ENCODE measurements at places on chromosomes 16 and 17. TPM values are rescaled to one million over a fixed set of nuclear protein-coding genes. Genes with fewer than 3 reads are reported as not detected.

The RHBDF2 gene
- total RNA-seq = 234 TPM

The CRYBA1 gene
- total RNA-seq = not detected

The HBA1 gene
- 4.6 TPM for total RNA-seq

The CMTM2 gene
- 0.67 TPM for total RNA-seq

The KRTAP4-3 gene
- total RNA-seq = not detected

The SEC14L5 gene
- not detected for total RNA-seq

The FBXL16 gene
- total RNA-seq = 0.26 TPM

The PERCC1 gene
- total RNA-seq = 1.2 TPM

DNA sequence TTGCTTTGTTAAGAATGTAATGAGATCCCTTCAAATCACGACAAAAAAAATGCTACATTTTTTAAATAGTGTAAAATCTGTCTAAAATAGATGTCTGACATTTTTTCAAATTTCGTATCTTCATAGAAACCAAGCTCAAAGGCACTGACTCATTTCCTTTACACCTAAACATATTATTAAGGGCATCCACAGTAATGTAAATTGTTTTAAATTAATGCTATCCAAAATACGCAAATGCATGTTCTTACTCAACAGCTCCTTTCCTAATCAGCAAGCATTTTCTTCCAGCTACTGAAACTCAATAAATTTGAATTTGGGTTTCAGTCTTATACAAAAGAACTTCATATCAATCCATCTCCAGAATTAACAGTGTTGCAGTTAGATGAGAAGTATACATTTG is 4.3 kb downstream of the C16orf87 start:
- H3K36me3 ChIP-seq = peaks cover 12% of the 10 kb centered on the region
- H3K27ac ChIP-seq = peak overlapping the region; percentile 40
- no peaks in the 10 kb centered on the region for H3K27me3 ChIP-seq
- no peak for DNase-seq
- peaks cover 23% of the 10 kb centered on the region for H3K4me1 ChIP-seq

- H3K36me3 ChIP-seq = peaks cover 6% of the 10 kb centered on the region
- H3K27me3 ChIP-seq = no peaks in the 10 kb centered on the region
- peaks cover 51% of the 10 kb centered on the region for H3K4me1 ChIP-seq
- no peak for DNase-seq
- peak overlapping the region; percentile 71 for H3K4me3 ChIP-seq
Measured at GRCh38 chr17:2081564-2081963, 26.7 kb downstream of the HIC1 start.

- H3K4me1 ChIP-seq = peaks cover 45% of the 10 kb centered on the region
- H3K36me3 ChIP-seq = peaks cover 5% of the 10 kb centered on the region
- no peak for DNase-seq
- H3K27me3 ChIP-seq = no peaks in the 10 kb centered on the region
Measured at GRCh38 chr17:63550817-63551639, 751 bp downstream of the DCAF7 start.

DNA sequence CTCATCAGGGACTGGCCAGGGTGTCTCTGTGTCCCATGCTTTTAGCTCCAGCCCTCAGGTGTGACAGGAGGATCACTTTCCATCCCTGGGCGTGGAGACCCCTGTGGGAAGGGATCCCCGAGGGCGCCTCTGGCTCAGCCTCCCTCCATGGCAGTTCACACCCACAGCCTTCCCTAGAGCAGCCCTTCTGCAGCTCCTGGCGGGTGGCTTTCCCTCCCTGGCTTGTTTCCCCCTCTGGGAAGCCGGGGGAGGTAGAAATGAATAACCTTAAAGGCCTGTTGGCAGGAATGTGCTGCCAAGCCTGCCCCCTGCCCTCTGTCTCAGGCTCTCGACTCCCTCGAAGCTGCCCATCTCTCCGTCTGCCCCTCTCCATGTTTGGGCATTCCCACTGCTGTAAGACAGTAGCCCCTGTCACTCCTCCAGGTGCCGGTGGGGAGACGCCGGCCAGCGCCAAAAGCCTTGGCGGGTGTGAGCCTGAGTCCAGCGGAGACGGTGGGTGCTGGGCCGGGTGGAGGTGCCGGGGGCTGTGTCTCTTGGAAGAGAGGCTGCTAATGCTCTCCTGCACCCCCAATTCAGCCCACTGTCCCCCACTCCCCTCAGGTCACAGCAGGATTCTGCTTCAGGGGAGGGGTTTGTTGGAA is 2.1 kb upstream of the ATP2A1 start:
- H3K4me3 ChIP-seq = no peak overlapping the region
- H3K27me3 ChIP-seq = peaks cover 2% of the 10 kb centered on the region
- H3K36me3 ChIP-seq = peaks cover 2% of the 10 kb centered on the region

GRCh38 chr16:57904101-57904500 is 66.8 kb downstream of the CNGB1 start:
- no peak for DNase-seq
- H3K27ac ChIP-seq = no peak overlapping the region
- peaks cover 2% of the 10 kb centered on the region for H3K27me3 ChIP-seq
- no peaks in the 10 kb centered on the region for H3K4me1 ChIP-seq

- no peaks in the 10 kb centered on the region for H3K27me3 ChIP-seq
- peak overlapping the region; percentile 9 for H3K27ac ChIP-seq
- H3K4me3 ChIP-seq = no peak overlapping the region
Measured at GRCh38 chr17:45168991-45169752, 7.5 kb downstream of the HEXIM2 start.

DNA sequence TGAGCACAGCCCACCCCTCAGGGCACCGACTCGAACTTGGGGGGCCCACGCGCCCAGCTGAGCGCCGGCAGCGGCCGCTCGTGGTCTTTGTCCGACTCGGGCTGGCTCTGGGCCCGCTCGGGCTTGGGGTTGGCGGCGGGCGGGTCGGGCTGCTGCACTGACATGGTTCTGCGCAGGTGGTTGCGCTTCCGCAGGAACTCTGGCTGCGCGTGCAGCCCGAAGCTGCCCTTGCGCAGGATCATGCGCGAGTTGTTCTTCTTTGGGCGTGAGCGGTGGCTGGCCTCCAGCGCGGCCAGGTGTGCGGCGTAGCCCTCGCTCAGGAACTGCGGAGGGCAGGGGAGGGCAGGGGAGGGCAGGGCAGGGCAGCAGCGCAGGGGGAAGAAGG is 11.1 kb downstream of the PIMREG start:
- H3K4me3 ChIP-seq = no peak overlapping the region
- peak; percentile 52 for DNase-seq
- peaks cover 10% of the 10 kb centered on the region for H3K27me3 ChIP-seq
- H3K27ac ChIP-seq = no peak overlapping the region
- peaks cover 25% of the 10 kb centered on the region for H3K4me1 ChIP-seq

- H3K4me1 ChIP-seq = no peaks in the 10 kb centered on the region
- no peak overlapping the region for H3K4me3 ChIP-seq
- DNase-seq = no peak
- no peak overlapping the region for H3K27ac ChIP-seq
- H3K36me3 ChIP-seq = no peaks in the 10 kb centered on the region
Measured at GRCh38 chr16:54645345-54645744, 285.3 kb upstream of the IRX5 start.

DNA sequence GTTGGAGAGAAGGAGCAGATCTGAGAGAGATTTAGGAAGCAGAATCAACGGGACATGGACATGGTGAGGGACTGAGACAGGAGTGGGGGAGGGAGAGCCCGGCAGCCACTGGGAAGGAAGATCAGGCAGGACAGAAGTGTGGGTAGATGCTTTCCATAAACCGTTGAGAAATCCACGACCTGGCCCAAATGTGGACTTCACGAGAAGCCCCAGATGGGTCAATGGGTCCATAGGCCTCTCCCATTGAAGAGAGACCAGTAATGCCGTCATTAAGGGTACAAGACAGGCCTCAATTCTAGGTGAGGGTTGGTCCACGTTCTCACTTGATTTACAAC is 530 bp upstream of the CCL22 start:
- H3K4me1 ChIP-seq = no peaks in the 10 kb centered on the region
- H3K27ac ChIP-seq = no peak overlapping the region
- H3K27me3 ChIP-seq = peaks cover 4% of the 10 kb centered on the region

GRCh38 chr16:53908731-53909130 is 204.8 kb downstream of the FTO start:
- no peaks in the 10 kb centered on the region for H3K36me3 ChIP-seq
- no peaks in the 10 kb centered on the region for H3K27me3 ChIP-seq
- DNase-seq = no peak
- no peak overlapping the region for H3K27ac ChIP-seq
- no peak overlapping the region for H3K4me3 ChIP-seq

DNA sequence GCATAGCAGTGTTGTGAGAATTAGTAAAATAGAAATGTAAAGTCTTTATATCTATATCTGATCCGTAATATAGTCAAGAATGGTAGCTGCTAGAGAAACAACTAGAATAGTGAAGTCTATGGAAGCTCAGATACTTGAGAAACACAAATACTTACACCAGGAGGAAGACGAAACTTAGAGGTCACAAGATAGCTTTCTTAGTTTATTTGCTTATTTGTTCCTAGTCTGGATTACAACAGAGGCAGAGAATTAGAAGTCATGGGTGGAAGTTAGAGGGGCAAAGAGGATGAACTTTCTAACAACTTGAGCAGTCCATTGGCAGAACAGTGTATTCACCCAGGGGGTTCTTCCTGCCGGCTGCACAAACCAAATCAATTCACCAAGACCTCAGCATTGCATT is 13.9 kb downstream of the GNGT2 start:
- H3K36me3 ChIP-seq = no peaks in the 10 kb centered on the region
- peaks cover 45% of the 10 kb centered on the region for H3K4me1 ChIP-seq
- H3K27ac ChIP-seq = no peak overlapping the region
- H3K27me3 ChIP-seq = no peaks in the 10 kb centered on the region
- H3K4me3 ChIP-seq = no peak overlapping the region
- DNase-seq = no peak

- H3K27me3 ChIP-seq = peaks cover 7% of the 10 kb centered on the region
- DNase-seq = no peak
- no peak overlapping the region for H3K4me3 ChIP-seq
- H3K27ac ChIP-seq = no peak overlapping the region
Measured at GRCh38 chr17:50328363-50329325, 17.3 kb upstream of the XYLT2 start.

DNA sequence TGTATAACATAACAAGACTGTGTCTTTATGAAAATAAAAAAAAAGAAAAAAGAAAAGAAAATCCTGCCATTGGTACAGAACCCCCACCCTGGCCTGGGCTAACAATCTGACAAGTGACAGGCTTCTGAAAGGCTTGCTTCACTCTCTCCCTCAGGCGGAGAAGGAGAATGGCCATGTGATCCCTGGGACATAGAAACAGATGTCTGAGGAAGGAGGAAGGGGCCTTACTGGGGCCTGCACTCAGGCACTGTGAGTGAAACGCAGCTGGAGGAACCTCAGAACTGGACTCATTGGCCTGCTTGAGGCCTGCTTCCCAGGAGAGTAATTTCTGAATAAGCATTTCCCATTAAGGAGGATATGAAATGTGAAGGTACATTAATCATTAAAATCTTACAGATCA is 17.5 kb downstream of the MAP3K14 start:
- peaks cover 67% of the 10 kb centered on the region for H3K4me1 ChIP-seq
- no peak overlapping the region for H3K4me3 ChIP-seq
- H3K27me3 ChIP-seq = no peaks in the 10 kb centered on the region
- peaks cover 8% of the 10 kb centered on the region for H3K36me3 ChIP-seq

Data from natural killer cell treated with Interleukin-12 subunit alpha and Interleukin-12 subunit beta and Interleukin-15 and Interleukin-18, amount 100 ng/mL, for 72 hours (primary cell).